ENCODE measurements at places on chromosomes 2 and 18.

- no peak for DNase-seq
Observed at GRCh38 chr2:34332813-34333212, 733.7 kb upstream of the FAM98A start.

DNA sequence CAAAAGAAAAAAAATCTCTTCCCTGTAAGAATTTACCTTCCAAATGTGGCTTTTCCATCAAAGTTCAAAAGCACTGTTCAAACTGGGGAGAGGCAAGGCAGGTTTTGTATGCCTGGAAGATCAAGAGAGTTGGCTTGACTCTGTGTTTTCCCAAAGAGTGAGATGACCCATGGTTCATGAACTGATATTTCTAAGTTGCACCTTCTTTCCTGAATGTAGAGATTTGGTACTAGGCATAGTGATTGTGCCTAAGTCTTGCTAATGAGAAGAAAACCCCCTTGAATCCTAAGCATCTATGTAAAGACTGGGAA, 23.4 kb upstream of the LPIN1 start:
- DNase-seq: no peak

GRCh38 chr18:36672437-36673344, 156.1 kb downstream of the TPGS2 start:
- DNase-seq: no peak

DNA sequence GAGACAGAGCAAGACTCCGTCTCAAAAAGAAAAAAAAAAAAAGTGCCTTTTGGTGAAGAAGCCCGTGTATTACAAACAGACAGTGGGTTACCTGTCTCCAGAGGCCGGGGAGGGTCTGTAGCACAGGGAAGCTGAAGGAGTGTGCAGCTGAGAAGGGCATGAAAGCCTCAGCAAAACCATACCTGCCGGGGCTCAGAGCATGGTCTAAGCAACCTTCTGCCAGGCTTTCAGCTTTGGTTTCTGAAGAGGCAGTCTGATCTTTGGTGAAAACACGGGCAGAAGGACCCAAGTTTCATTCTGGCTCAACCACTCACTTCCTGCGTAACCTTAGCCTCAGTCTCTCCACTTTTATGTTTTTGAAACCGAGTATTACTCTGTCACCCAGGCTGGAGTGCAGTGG, 21.5 kb downstream of the SH2D6 start:
- no peak for DNase-seq

GRCh38 chr2:25032094-25032493, 9.8 kb upstream of the EFR3B start:
- no peak for DNase-seq

GRCh38 chr18:48862132-48862531, 88.6 kb downstream of the SMAD7 start:
- DNase-seq: no peak

GRCh38 chr2:154484338-154485099, 214.0 kb upstream of the KCNJ3 start:
- DNase-seq: no peak

Data from stimulated activated CD8-positive, alpha-beta memory T cell treated with anti-CD3 and anti-CD28 coated beads, Interleukin-15, amount 100 ng/mL, for 24 hours (primary cell).